Right atrium auricular region (tissue), 2 donors: ENCODE measurements at places on chromosomes 3 and 15.

DNA sequence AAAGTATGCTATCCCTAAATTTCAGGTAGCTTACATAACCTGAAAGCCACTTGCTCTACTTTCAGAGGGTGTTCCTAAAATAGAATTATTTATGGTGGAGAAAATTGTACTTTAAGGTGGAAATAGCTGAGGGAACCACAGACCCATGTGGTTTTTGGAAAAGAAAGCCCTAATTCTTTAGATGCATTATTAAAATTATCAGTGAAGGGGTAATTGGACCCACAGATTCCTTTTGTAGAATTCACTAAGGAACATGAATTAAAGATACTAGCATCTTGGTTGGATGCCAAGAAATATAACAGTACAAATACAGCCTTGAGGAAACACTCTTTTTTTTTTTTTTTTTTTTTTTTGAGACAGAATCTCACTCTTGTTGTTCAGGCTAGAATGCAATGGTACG is 37.8 kb downstream of the DPPA2 start:
- DNase-seq, result no peak

GRCh38 chr3:123909785-123910184 is 25.7 kb upstream of the MYLK start:
- no peak for DNase-seq

DNA sequence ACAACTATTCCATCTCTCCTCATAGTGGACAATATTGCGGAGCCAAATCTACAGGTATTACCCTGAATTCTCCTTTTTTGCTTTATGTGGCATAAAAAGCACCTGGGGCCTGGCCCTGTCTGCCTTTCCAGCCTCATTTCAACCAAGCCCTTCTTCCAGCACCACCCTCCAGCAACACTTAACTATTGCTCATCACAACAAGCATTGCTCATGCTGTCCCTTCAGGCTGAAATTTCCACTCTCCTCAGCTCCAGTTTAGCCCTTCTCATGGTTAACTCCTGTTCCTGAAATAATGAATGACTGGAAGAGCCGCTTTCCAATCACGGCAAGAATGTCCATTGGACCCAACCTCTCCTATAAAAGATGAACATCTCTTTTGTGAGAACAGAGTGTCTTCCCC is 107.4 kb downstream of the P2RY1 start:
- no peak for DNase-seq

GRCh38 chr3:65151666-65152065 is 463.9 kb upstream of the ADAMTS9 start:
- DNase-seq, result no peak

- no peak for DNase-seq
These were observed 138.8 kb downstream of the PDZRN3 start for GRCh38 chr3:73485877-73486330.

DNA sequence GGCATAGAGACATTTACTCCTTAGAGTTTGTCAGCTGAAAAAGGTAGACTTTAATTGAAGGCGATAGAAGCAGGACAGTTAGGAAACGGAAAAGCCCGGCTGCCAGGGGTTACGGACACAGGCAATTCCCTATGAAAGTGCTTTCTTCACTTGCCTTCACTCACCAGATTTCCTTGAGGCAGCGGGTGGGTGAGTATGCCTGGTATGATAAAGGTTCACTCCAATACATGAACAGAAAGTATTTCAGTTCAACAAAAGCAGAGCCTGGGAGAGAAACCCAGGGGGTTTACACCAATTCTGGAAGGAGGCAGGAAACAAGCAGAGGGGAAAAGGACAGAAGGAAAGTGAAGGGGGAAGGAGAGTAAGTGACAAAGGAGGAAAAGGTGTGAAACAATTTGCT is 53.9 kb downstream of the QTRT2 start:
- no peak for DNase-seq

GRCh38 chr15:79966634-79967297 is 4.2 kb downstream of the BCL2A1 start:
- DNase-seq, result no peak

GRCh38 chr3:16322189-16322588 is 57.2 kb downstream of the OXNAD1 start:
- DNase-seq, result no peak

DNA sequence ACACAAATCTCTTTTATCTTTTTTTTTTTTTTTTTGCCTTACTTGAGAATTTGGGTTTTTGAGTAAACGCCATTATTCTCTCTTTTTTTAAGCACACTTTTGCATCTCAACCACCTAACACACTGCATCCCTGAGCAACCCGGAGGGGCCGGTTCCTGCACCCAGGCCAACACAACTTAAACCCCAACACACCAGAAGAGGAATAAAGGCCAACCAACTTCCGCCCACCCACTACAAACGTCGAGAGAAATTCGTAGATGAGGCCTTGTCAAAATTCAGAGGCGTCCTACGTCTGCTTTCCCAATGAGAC is 389 bp upstream of the CCNB2 start:
- DNase-seq, result no peak

GRCh38 chr15:40953713-40954074 is 423 bp downstream of the CHAC1 start:
- DNase-seq, result no peak

GRCh38 chr15:99010768-99011167 is 3.2 kb upstream of the PGPEP1L start:
- no peak for DNase-seq

- no peak for DNase-seq
These were observed 69.8 kb upstream of the BFSP2 start for GRCh38 chr3:133330065-133330464.

- DNase-seq, result no peak
These were observed 33.3 kb downstream of the NR2C2 start for GRCh38 chr3:14980689-14981088.
